Stimulated activated CD4-positive, alpha-beta T cell treated with anti-CD3 and anti-CD28 coated beads, TNF-alpha, amount 100 ng/mL, for 24 hours (primary cell): ENCODE measurements at places on chromosomes 11 and 22.

- DNase-seq, result no peak
Observed at GRCh38 chr11:61052182-61052972, 49.9 kb upstream of the CD5 start.

- DNase-seq, result no peak
Observed at GRCh38 chr11:127003260-127003981, 2.9 kb upstream of the KIRREL3 start.

DNA sequence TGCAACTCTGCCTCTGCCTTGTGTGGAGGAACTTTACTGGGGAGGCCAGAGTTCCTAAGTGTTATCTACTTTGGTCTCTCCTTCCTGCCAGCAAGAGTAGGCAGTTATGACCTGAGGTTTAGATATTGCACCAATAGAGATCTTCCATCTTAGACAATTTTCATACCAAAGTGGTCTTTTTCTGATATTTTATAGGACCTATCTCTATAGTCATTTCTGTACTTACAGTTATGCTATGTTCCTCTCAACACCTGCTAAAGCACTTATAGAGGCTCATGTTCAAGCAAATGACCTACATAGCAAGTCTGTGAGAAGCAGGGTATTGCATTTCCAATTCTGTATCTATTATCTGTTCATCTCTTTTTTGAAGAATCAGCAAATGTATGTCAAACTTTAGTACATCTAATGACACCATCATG, 80.8 kb downstream of the HORMAD2 start:
- no peak for DNase-seq

DNA sequence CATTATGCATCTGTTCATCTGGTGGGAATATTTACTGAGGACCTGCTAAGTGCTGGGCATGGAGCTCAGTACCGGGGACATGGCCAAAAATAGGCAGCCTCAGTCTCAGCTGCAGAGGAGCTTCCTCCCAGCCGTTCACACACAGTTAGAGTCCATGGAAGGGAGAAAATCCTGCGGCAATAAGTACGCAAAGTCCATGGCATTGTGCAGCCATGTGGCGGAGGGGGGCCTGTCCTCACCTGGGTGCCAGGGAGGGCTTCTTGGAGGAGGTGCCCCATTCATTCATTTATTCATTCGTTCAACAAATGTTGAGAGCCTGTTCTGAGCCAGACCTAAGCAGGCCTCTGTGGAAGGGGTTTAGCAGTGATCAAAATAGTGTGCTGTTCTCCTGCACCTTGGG, 59.3 kb upstream of the ANO1 start:
- DNase-seq, result no peak

DNA sequence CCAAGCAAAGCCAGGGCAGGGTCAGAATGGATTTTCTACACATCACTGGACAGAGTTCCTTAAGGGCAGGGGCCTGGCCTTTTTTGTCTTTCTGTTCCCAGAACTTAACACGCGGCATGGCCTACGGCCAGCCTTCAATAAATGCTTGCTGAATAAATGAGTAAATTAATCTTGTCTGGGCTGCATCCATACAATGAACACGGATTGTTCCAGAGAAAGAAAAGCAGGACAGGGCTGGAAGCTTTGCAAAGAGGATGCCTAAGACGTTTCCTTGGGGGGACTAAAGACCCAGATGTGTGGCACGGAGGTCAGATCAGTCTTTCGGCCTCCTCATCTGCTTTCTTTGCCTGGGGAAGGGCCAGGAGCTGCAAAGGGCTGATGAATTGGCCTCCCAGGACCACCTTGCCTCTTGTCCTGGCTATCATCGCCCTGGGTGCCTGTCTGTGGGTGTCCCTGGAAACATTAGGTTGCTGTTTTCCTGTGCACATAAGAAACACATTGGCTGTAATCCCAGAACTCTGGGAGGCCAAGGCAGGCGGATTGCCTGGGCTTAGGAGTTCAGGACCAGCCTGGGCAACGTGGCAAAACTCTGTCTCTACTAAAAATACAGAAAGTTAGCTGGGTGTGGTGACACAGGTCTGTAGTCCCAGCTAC, 20.8 kb upstream of the RFPL3 start:
- DNase-seq, result no peak

DNA sequence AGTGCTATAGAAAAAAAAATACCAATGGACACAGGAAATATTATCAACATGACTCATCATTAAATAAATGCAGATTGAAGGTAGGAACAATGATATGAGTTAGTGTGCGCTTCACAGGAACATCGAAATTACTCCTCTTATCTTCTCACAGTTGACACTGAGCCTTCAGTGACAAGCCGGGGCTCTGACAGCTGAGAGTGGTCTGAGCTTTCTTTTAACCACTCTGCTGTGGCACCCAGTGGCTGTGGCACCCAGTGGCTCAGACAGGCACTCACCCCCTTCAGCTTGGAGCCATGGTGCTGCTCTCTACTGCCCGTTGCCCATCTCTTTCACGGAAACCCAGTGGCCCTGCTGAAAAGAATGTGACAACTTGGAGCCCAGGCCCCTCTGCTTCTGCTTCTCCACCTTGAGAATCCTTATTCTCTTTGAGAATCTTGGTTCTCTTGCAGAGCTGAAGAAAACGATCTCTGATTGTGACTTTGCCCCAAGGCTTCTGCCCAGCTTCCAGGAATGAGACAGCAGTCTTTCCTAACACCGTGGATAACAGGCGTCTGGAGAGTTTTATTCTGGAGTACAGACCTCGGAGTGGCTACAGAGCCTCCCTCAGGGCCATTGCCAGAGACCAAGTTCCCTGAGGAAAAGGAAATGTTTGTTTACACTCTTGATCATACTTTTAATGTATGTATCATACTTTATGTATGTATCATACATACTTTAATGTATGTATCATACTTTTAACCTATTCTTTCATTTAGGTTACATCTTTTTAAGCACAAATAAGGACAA, 37.1 kb upstream of the OR8B8 start:
- DNase-seq, result no peak

DNA sequence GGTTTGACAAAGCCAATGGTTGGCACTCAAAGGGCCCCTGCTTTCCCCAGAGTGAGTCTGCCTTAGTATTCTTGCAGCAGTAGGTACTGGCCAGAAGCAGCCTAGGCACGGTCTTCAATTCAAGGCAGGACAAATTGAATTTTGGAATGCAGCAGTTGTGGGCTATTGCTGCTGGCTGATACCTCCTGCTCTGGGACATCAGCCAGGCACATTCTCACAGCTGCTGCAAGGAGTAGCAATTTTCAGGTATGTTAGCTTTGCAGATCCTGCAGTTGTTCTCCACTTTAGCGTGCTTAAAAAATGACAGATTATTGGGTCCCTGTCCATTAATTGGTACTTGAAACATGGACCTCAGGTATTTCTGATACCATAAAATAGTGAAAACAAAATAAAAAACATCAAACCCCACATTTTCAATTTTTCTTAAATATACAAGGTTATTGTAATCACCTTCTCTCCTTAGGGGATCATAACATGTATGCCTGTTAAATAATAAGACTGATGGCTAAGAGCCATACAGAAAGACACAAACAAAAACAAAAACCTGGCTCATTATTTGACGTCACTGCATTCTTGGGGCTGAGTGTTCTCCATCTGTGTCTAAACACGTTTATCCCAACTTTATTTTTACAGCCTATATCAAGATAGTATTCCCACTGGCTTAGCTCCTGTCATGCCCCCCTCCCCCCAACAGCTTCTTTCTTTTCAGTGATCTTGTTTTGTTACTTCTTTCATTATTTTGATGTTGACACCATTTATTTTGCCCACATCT, 85.1 kb upstream of the CARD18 start:
- DNase-seq, result no peak

DNA sequence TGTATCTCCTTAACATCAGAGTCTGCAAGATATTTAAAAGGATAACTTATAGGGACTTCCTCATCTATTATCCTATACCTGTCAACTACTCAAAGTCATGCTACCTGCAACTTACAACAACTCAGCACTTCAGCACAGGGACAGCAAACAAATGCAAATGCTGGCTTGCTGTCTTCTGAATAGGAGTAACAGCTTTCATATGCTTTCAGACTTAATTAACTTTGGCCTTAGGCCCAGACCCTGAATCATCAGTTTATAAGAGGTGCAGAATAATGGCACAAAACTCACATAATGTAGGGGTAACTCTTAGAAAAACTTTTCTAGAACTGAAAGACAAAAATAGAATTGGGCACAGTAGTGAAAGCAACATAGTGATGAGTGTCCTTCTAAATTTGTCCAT, 953.4 kb downstream of the DLG2 start:
- no peak for DNase-seq

GRCh38 chr11:19537803-19538453, 174.7 kb upstream of the NAV2 start:
- DNase-seq, result no peak

DNA sequence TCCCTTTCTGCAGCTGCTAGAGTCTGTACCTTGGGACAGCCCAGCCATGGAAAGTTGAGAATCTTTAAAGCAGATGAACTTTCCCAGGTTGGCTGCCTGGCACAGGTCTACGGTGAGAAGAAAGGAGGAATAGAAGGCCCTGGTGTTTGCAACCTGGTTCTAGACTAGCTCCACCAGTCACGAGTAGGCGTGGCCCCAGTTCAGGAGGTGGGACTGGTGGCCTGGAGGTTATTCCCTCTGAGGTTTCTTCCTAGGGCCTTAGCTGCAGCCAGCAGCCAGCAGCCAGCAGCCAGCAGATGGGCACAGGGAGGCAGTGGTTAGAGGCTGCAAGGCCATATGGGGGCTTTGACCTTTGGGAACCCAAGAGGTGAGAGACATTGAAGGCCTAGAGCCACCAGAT, 40.9 kb downstream of the PRDM11 start:
- no peak for DNase-seq

- DNase-seq, result peak; percentile 44
Observed at GRCh38 chr11:121452609-121453150, at the start of gene SORL1-AS1. Gene SORL1-AS1 (minus strand): TSS chr11:121452967.

GRCh38 chr11:93288767-93289166, 41.8 kb upstream of the DEUP1 start:
- DNase-seq, result no peak

DNA sequence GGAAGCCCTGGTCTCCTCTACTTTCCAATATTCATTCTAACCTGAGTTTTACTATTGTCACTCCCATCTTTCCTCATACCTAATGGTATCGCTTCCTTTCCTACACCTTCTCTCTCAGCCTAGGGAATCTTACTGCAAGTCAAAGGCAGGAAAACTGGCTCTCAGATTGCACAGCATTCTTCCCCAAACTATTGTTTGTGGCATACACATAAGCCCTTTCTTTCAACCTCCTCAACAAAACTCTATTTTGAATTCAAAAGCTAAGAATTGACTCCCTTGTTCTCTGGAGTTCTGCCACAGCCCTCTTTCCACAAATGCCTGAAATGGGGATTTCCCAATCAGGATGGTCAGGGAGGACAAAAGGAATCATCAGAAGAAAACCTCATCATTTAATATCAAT, 181.5 kb downstream of the FAM76B start:
- no peak for DNase-seq

GRCh38 chr22:27199354-27199753, 542.0 kb downstream of the MIAT start:
- DNase-seq, result no peak

DNA sequence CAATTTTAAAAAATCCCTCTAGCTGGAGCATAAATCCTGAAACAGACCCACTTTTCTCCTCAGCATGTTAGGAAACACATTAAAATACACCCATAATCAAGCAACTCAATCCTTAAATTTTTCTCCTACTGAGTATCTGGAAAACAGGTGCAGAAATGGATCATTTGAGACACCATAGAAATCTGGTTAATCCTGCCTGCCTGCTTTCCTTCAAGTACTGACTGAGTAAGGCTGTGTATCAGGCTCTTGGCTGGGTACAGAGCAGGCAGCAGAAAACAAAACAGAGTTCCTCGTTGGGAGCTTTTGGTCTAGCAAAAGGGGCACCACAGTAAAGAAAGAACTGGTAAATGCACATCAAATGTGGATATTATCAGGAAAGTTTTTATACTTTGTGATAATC, 1.9 kb downstream of the KCNQ1OT1 start:
- no peak for DNase-seq

DNA sequence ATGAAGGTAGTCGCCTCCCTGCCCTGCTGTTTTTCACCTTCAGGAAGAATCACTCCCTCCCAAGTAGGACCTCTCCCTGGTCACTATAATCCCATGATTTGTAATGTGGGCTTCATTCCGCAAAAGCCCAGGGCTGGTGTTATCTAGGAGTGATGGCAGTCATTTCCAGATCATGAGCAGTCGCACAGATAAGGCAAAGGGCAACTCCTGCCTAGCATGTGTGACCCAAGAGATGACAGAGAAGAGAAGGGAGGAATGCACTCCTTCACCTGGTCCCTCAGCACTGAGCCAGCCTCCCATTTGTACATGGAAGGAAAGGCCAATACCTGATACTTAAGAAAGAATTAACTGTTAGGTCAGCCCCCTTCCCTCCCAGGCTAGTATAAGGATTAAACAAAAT, 102.9 kb downstream of the RPL27A start:
- DNase-seq, result no peak

DNA sequence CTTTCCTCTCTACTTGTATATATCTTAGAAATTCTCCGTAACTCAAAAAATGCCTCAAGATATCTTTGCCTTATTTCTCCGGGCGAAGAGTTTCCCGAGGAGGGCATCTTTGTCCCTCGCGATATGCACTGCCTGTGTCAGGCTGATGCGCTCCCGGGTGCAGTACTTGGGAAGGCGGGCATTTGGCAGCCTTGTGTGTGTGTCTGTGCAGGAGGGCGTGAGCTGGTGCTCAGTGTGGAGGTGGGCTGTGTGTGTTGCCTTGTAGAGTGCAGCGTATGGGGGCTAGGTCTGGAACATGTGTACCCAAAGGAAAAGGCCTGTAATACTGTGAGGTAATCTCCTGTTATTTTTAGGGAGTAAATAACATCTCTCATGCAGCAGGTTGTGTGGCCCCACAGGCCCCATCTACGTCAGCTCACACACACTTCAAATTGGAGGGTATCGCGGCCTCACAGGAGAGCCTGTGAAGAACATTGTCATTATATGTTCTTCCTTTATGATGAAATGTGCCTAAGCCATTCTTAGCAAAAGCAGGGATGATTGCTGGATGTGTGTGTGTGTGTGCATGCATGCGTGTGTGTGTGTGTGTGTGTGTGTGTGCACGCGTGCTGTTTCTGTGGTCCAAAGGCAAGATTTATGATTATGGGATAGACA, 77.5 kb downstream of the KCNJ1 start:
- no peak for DNase-seq

- DNase-seq, result no peak
Observed at GRCh38 chr11:108218912-108219783, 3.3 kb downstream of the NPAT start.

GRCh38 chr22:48359613-48359965, 1468.1 kb downstream of the BRD1 start:
- no peak for DNase-seq

DNA sequence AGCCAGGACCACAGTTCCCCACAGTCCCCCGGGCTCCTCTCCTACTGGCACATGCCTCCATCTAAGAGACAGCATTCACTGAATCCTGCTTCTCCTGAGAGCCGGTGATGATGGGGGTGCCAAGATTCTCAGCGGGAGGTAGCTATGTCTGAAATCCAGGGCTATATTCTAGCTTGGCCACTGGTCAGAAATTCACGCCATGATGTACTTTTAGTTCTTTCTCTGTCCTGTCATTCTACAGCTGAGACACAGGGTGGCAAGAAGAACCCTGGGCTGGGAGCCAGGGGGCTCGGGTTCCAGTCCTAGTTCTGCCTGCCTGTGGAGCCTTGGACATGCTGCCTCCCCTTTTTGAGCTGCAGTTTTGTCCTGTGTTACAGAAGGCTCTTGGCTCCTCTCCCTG, 59.2 kb upstream of the PHOX2A start:
- no peak for DNase-seq
